ENCODE measurements at places on chromosomes 6 and 20.

DNA sequence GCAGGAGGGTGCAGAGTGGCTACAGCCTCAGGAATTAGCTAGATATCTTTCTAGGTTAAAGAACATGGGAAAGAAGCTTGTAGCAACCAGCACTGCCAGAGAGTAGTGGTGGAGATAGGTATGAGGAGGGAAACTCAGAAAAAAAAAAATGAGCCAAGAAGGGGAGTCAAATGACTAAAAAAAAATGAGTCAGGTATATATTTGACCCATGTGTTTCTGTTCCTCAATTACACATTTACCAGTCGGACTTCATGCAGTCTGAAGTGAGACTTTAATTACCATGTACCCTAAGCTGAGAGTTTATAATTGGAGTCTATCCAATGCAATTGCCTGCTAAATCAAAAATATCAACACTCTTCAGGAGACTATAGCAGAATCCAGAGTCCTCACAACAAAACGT is 964.6 kb downstream of the HACE1 start:
- DNase-seq, result no peak

DNA sequence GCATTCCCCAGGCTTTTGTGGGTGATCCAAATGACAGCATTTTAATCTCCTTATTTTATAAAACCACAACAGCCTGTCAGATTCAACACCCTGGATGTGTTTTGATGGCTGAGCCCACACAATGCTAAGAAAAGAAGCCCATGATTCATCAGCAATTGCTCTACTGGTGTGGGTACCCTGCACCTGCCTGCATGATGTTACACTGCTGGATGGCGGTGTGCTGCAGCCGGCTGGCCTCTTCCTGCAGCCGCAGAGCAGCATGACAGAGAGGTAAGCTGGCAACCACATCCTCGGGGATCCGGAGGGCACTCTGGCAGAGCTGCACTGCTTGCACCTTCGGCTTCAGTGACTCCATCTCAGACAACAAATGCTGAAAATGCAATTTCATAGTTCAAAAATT is 327.5 kb downstream of the SYNE1 start:
- DNase-seq, result peak; percentile 83

DNA sequence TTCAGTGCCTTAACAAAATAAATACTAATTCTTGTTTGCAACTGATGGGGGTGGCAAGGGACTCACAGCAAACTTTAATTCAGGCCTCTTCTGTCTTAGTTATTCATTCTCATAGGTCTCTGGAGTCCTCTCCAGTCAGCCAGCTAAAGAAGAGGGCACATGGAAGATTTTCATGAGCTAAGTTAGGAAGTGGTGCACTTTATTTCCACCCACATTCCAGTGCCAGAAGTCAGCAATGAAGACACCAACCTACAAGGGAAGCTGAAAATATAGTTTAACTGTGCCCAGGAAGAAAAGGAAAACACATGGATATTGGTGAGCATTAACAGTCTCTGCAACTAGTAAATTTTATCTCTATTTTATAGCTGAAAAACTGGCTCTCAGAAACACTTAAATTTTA is 16.7 kb upstream of the IRAK1BP1 start:
- no peak for DNase-seq

DNA sequence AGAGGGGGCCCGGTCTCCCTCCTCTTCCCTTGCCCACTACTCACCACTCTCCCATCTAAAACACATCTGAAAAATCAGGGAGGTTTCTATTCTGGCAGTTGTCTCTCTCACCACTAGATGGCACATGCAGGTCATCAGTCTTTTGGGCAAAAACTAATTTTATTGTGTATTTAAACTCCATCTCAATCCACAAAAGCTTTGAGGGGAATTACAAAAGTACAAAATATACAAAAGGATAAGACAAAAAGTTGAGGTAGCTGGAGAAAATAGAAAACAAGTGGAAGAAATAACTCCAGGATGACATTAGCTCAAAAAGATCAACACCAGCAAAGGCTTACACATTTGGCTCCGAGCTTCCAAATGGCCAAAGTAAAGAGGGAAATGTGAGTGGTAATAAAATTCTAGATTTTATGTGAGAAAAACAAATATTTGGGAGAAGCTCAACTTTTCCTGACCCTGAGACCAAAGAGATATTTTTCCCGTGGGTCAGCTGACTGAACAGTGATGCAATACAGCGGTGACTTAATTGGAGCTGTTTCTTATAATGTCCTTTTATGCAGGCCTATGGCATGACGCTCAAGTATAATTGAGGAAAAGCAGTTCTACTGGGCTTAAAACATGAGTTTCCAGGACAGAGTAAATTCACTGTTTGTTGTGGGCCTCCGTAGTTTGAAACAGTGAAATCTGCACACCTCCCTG is 79.8 kb upstream of the CHD6 start:
- DNase-seq, result peak; percentile 25

GRCh38 chr20:16527438-16527837 is 45.8 kb downstream of the KIF16B start:
- DNase-seq, result no peak

- no peak for DNase-seq
Measured at GRCh38 chr6:132364306-132365074, 36.8 kb downstream of the MOXD1 start.

DNA sequence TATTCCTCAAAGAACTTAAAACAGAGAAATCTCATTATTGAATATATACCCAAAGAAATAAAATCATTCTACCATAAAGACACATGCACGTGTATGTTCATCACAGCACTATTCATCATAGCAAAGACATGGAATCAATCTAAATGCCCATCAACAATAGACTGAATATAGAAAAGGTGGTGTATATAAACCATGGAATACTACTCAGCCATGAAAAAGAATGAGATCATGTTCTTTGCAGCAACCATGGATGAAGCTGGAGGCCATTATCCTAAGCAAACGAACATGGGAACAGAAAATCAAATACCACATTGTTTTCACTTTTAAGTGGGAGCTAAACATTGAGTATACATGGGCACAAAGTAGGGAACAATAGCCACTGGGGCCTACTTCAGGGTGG is 12.3 kb upstream of the GPR63 start:
- DNase-seq, result no peak

DNA sequence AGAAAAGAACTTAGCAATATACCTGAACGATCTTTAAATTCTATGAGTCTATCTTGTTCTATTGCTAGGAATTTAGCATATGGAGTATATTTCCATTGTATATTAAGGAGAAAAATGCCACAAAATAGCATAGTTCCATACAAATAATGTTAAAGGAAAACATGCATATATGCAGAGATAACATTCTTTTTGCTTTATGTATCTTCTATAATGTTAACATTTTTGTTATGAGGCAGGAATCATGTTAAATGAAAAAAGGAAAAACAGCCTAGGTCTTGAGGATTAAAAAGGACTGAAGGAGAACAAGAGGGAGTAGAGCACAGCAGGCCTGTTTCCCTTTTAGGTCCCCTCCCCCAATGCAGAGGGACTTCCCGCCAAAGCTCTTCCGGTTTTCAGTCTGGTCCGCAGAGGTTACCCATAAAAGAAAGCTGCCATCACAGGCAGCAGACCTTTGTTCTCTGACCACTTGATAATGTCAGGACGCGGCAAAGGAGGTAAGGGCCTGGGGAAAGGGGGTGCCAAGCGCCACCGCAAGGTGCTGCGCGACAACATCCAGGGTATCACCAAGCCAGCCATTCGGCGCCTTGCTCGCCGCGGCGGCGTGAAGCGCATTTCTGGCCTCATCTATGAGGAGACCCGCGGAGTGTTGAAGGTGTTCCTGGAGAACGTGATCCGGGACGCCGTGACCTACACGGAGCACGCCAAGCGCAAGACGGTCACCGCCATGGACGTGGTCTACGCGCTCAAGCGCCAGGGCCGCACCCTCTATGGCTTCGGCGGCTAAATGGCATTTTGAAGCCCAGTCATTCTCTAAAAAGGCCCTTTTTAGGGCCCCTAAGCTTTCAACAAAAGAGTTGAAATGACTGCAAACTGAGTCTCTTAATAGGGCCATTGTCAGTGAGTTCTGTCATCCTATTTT is 108.4 kb upstream of the PRSS16 start:
- peak; percentile 74 for DNase-seq

Measured in CD4-positive, alpha-beta T cell treated with Interleukin-6 at 100 ng/mL for 8 hours (primary cell).